Muscle of leg (tissue), 16 donors: ENCODE measurements at places on chromosomes 12 and 14. TPM values are rescaled to one million over a fixed set of nuclear protein-coding genes. Genes with fewer than 3 reads are reported as not detected.

The STAC3 gene
- 202 TPM for total RNA-seq

The OR10AD1 gene
- total RNA-seq: not detected

The WNT1 gene
- not detected for total RNA-seq

The TAS2R7 gene
- not detected for total RNA-seq

The PLCZ1 gene
- not detected for total RNA-seq

The ACOT4 gene
- 0.31 TPM for total RNA-seq

The MYF5 gene
- total RNA-seq: 31.1 TPM

DNA sequence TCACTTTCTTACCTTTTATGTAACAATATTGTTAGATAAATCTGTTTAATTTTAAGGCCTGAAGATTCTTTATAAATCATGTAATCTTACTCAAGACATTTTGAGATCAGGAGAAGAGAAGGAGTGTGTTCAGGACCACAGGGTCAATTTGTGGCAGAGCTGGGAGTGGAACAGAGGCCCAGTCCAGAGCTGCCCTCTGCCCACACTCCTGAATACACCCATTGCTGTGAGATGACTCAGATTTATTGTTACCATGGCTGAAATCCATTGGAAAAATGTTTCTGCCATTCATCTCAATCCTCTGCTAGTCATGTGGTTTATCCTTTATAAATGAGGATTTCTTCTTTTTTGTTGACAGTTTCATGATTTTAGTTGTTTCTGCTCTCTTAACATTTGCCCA, 100.5 kb upstream of the STXBP6 start:
- no peak for DNase-seq

DNA sequence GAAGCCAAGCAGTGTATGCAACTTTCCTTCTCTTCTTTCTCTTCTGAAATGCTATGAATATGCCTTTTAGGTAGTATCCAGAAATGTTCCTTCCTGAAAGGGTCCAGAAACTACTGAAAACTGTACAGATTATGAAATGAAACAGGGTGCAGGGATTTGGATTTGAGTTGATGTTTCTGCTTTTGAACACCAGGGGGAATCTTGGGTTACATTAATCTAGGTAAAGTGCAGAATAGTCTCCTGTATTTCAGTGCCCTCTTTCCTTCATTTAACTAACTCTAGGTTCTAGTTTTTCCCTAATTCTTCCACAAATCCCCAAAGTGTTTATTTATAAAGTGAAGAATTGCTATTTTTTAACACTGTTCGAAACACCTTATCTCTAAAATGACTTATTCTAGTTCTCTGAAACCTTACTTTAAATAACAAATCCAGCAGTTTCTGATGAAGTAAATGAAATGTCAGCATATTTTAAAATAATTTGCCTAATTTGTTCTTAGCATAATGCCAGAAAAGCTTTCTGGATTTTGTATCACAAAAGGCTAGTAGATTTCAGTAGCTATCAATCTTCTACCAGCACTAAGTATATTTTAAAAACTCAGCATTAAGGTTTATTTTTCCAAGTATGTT, 111.9 kb downstream of the LRRK2 start:
- DNase-seq: peak; percentile 10

DNA sequence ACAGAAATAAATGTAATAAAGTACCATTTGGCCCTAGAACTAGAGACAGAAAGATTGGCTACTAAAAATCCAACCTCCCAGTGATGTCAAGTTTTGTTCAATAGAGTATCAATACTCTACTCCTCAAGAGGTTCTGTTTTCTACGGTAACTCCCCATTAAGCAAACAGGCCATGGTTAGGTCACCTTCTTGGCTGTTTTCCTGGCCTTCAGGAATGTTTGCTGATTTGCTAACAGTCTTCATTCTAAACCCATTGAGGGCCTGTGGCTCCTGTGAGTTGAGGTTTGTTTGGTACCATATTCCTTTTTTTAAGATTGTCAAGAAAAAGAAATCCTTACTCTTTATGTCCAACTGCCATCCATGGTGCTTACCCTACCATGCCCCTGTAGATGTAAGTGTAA, 1022.0 kb upstream of the TMEM132C start:
- DNase-seq: no peak

DNA sequence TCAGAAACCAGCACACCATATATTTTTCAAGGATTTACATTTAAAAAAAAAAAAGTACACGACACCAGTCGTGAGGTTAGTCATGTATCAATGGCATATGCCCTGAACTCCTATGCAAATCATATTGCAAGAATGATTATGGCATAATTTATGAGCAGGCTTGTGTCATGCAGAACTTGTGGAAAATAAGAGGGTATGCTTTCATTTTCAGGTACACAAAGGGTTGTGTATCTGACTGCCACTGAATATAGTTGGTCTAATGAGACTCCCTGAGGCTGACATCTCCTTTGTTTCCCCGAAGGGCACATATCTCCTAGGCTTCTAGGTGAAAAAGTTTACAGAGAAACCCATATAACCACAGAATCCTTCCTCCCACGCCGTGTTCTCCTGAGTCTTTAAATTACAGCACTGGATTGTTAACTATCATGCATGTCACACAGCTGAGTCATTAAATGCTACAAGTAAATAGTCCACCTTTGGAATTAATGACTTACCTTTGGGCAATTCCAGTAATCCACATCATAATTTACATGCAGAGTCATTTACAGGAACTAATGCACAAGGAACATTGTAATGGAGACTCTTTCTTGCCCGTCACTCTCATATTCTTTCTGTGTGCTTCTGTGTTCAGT, 356.7 kb upstream of the DIO2 start:
- DNase-seq: no peak

DNA sequence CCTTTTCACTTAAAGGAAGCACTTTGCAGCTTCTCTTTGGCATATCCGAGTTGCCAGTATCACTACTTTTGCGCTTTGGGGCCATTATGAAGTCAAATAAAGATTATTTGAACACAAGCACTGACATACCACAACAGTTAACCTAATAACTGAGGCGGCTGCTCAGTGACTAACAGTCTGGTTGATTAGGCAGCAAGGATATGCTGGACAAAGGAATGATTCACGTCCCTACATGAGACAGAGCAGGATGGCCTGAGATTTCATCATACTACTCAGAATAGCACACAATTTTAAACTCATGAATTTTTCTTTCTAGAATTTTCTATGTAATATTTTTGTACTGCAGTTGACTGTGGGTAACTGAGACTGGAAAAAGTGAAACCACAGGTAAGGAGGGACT, 56.9 kb upstream of the E2F7 start:
- no peak for DNase-seq

GRCh38 chr14:20455355-20456300, 602 bp downstream of the APEX1 start:
- no peak for DNase-seq

DNA sequence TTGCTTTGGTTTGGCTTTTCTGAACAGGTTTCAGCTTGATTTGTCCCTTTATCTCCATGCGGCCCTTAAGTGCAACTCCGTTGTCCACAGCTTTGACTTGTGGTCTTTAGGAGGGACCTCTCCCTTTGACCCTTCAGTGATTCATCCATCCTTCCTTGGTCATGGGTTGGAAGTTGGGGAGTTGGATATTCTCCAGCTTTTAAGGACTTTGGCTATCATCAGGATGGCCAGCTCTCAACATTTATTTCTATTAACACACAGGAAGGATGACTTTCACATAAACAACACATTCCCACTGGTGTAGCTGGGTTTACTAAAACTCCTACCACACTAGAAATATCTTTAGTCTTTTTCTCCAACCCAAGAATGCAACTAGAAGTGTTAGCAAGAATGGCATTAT, 50.9 kb upstream of the E2F7 start:
- no peak for DNase-seq

GRCh38 chr12:16072678-16073077, 161.5 kb downstream of the DERA start:
- DNase-seq: no peak

DNA sequence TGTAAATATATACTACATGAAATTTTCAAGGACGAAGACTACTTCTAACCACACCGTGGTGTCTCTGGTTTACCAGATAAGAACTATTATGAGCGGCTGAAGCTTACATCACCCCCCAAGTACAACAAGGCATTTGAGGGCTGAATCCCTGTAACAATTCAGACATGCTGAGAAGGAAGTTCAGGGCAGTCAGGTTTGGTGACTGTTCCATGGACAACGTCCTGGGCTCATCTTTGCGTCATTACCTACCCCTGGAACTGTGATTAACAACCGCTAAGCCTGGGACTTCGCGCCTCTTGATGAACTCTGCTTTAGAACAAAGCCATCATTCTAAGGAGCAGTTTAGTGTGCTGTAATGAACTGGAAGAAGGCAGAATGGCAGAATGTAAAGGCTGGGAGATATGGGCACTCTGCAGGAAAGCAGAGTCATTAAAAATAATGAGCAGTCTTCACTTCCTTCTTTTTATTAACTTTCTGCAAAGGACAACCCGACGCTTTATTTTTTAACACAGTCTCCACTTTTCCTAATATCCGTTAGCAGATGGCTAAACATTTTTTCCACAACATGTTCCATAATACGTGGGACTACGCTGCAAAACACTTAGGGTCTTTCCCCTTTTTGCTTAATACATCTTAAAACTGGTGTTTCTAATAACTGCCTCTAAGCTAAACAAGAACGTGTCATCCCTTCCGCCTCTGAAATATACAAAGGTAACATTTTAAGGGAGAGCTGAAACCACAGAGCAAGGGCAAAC, 263.2 kb downstream of the ADAMTS20 start:
- peak; percentile 61 for DNase-seq

DNA sequence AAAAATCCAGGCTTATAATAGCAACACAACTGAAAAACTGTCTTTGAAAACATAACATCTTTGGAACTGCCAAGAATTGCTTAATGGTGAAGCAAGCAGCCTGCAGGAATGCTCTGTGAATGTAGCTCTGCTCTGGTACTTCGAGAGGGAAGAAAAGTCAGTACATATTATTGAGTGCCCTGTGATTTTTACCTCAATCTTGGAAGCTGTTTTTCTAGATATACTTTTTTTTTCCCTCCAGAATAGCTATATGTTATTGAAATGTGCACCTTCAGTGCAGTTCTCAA, 508.1 kb downstream of the PCNX1 start:
- peak; percentile 70 for DNase-seq

GRCh38 chr12:58342736-58343135, 401.4 kb downstream of the ATP23 start:
- DNase-seq: no peak

DNA sequence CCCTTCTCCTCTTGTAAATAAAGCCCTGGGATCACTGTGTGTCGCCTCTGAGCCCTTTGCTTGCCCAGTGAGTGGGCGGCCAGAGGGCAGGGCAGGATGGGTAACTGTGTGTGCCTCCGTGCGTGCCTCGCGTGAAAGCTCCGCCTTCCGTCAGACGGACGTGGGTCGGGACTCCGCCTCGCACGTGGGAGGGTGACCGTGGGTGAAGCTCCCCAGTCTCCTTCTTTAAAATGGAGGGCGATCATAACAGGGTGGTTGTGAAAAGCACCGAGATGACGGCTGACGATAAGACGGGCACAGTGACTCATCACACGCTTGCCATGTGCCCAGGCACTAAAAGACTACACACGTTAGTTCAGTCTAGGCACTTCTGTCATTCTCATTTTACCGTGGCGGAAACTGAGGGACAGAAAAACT, 9.2 kb downstream of the PHB2 start:
- no peak for DNase-seq

DNA sequence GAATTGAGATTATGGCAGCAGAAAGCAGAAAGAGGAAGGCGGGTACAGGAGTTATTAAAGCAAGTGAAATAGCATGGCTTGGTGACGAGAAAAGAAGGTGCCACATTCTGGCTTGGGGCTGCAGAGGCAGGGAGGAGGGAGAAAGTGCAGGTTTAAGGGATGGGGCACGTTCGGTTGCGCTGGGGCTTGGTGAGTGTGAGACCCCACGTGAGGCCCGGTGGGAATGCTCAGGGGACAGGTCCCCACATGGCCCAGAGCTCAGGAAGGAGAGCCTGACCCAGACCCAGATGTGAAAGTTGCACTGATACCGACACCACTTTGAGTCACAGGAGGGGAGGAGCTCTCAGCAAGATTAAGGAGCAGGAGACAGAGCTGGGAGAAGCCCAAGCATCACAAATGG, 187.1 kb downstream of the PIWIL1 start:
- DNase-seq: no peak

DNA sequence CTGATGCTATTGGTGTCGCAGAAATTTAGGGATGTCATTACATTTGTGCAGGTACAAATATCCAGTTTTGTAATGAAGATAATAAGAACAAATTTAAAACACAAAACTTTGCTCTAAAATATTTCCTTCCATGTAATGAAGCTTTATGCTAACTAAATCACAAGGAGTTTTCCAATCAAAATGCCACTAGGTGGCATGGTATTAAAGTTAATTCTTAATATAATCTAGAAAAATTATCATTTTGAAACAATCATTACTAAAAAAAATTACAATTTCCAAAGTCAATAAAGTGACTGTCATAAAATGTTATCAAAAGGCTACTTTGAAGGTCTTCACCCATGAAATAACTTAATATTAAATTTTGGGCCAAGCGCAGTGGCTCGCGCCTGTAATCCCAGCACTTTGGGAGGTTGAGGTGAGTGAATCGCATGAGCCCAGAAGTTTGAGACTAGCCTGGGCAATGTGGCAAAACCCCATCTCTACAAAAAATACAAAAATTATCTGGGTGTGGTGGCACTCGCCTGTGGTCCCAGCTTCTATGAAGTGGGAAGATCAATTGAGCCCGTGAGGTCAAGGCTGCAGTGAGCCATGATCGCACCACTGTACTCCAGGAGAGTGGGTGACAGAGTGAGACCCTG, 77.4 kb downstream of the KIF21A start:
- DNase-seq: no peak
